Brain microvascular endothelial cell (primary cell): ENCODE measurements at places on chromosomes 12 and 14.

- no peak for DNase-seq
These were observed 340.9 kb downstream of the PCNX1 start for GRCh38 chr14:71248194-71248593.

DNA sequence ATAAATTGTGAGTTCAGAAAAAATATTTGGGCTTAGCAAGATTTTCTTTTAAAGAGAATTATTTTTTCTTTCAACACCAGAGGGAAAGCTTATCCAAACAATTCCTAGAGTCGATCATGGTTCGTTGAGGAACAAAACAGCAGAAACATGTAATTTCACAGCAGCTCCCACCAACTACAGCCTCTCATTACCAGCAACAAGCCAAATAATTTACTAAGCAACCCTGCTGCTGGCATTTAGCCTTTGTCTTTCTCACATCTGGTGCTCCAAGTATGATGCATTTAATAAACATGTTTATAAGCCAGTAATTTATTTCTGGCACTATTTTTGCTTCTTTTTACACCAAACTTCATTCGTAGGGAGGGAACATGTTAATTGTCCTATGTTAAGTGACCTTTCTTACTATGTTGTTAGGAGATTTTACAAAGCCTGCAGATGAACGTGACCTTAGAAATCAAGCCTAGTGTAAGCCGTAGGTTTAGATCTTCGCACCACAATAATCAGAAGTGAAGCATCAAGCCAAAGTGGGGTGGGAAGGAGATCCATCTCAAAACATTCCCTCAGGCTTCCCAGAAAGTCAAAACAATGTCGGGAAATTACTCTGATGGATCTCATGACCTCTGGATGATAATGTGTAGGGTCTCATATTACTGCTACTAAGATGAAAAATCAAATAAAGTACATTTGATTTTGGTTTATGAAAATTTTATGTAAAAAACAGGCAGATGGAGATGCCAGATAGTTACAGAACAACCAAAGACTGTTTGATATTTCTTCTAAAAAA, 128.4 kb downstream of the RPAP3 start:
- no peak for DNase-seq

GRCh38 chr12:15633201-15633600, 156.0 kb downstream of the EPS8 start:
- no peak for DNase-seq

- peak; percentile 14 for DNase-seq
These were observed 55.8 kb upstream of the OR6J1 start for GRCh38 chr14:22699801-22700564.

DNA sequence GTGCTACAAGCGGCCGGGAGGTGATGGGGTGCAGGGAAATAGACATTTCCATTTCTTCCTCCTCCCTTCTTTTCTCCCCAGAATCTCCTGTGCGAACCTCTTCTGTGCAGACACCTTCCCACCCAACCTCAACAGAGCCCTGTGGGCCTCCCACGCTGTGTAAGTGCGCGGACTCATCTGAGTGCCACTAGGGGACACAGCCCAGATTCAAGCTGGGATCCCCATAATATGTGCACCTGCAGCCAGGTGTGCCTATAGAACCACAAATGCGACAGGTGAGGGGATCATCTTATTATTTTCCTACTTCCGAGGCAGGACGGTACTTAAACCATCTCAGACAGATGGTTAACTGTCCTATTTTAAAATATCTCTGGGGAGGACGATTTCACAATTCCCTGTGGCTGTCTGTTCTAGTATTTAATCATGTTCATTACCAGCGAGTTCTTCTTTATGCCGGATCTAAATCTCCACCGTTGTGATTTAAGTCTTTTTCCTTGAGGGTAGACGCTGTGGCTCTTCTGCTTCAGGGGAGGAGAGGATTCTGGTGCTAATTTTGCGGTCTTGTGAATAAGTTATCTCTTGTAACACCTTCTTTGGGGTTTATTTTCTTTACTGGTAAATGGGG, 17.2 kb upstream of the CACNA1C start:
- DNase-seq, result no peak

DNA sequence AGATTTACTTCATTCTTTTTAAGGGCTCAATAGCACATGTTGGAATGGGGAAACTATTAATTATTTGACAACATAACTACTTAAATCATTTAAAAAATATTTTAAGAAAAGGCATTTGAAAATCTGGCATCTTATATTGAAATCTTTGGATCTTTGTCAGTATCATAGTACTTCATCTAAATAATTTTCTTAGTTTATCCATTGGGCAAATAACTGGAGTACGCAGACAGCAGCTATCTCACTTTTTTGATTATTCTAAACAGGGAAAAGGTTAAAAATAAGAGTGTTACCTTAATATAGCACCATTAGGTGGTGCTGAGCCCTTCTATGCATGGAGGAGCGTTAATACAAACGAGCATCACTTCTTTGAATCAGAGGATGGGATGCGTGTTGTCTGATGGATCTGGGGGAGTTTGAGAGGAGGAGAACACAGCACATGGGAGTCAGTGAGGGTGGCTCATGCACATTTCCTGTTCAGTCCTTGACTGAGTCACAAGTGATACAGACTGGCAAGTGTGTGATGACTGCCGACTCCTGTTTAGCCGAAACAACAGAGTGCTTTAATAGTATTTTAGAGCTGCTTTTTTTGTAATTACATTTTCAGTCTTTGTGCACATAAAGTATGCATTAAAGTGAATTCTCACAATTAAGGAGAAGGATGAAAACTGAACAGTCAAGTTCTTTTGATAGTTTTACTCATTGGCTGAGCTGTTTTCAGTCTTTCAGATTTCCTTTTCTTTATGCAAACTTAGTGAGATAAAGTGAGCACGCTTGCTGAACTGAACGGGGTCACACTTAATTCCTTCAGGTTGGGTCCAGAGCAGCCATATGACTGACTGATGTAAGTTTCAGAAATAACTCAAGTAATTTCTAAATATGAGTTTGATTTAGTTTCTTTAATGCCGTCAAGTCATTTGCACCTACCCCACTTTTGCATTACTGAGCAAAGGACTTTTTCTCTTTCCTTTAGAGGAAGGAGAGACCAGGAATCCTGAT, 92.7 kb downstream of the DIP2B start:
- DNase-seq, result peak; percentile 83

- peak; percentile 45 for DNase-seq
These were observed at the start of gene INSM2 for GRCh38 chr14:35533357-35534207. Gene INSM2, plus strand, starts transcription at chr14:35534164. Its CDS starts 89 bp downstream, at chr14:35534253.

- DNase-seq, result no peak
These were observed 113.1 kb downstream of the FBXL14 start for GRCh38 chr12:1481326-1481725.

DNA sequence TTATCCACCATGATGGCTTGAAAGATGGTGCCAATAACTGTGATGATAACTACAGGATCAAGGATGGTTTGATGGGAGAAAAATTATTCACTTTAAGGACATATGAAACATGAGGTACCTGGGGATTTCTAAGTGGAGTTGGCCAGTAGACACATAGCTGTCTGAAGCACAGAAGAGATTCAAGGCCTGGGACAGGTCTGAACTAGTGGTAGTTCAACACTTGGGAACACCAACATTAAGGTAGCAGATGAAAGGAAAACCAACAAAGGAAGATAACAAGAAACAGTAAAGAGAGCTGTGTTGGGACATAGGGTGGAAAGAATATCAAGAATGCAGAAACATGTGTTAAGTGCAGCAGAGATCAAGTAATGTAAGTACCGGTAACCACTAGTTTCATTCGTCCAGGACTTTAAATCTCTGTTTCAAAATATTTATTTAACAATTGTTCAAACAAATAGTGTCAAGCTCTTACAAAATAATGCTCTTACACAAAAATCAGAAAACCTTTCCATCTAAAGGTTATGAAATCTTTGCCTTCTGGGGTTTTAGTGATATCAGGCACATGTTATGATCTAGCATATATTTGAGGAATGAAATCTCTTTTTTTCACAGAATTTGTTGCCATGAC, 104.7 kb downstream of the ST8SIA1 start:
- no peak for DNase-seq

DNA sequence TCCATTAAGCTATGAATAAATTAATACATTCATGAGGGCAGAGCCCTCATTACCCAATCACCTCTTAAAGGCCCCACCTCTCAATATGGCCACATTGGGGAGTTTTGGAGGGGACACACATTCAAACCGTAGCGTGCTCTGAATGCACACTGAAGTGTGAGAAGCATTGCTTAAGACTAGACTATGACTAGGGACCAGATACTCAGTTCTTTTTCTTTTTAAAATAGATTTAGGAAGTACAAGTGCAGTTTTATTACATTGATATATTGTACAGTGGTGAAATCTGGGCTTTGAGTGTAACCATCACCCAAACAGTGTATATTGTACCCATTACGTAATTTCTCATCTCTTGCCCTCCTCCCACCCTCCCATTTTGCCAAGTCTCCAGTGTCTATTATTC, 21.0 kb upstream of the JDP2 start:
- no peak for DNase-seq

GRCh38 chr14:60862283-60862682, 118.6 kb downstream of the TRMT5 start:
- no peak for DNase-seq

DNA sequence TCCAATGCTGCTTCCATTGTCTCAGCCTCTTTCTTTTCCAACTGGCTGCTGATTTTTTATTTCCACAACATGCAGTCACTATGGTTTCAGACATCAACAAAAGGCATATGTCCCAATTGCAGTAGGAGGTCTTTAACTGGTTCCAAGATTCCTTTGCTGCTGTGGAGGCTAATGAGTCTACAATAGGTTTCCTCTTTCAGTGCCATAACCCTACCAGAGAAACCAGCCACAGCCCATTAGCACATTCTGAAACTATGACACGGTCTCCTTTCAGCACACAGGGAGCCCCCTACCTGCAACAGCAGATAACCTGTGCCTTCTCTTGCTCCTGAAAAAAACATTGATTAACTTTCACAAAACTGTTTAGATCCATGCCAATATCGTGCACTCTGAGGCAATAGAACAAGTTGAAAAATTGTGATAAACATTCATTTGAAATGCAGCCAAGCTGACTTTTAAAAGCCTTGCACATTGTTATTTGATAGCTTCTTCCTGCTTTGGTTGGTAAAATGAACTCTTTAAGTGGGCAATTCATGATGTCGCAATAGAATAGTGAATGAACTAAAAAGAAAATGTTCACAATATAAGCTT, 32.4 kb downstream of the PLEKHG7 start:
- DNase-seq, result peak; percentile 78

- peak; percentile 9 for DNase-seq
These were observed 20.9 kb upstream of the BLTP3B start for GRCh38 chr12:100163416-100164152.

DNA sequence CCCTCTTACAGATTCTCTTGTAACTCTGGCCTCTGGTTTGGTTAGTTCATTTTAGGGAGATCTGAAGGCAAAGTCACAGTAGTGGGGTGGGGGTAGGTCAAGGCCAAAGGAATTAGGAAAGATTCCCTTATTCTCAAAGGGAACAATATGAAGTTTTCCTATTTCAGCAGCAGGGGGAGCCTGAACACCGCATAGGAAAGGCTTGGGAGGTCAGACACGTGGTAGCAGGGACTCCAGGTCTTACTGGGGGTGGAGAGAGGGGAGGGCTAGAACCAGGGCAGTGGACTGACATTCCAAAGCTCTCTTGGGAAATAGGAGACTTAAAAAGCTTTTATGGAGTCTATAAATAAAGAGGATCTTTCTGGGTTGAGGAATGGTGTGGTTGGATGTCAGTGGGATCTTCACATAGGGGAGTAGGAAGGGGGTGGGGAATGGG, 1.3 kb downstream of the ZC3H10 start:
- DNase-seq, result peak; percentile 75

GRCh38 chr12:70400124-70400523, 34.0 kb downstream of the KCNMB4 start:
- no peak for DNase-seq

DNA sequence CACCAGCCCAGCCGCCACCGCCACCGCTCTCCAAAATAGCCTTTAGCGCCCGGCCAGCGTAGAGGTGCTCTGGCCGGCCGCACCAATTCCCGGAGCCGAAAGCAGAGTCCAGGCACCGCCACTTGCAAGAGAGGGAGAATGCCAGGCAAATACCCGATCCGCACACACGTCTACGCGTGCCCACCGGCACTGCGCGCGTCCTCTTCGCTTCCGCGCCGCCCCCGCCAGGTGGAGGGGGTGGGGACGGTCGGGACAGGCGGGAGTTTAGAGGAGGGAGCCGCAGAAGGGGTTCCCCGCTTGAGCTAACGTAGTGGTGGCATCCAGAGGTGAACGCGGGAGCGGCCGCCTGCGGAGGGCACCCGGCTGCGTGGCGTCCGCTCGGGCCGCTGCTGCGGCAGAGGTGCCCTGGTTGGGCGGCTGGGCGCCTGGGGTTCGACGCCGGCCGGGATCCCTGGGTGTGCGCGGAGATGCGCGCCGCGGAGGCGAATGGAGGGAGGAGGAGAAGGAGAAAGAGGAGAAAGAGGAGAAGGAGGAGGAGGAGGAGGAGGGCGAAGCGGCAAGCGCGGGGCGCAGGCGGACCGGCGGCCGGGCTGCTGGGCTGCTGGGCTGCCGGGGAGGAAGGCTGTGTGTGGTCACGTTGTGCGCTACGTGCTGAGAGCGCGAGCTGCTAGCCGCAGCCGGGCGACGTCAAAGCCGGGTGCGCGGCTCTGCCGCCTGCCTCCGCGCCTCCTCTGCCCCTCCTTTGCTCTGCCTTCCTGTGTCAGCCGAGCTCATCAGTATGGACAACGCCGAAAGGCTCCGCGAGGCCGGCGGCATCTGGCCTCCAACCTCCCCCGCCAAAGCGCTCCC, at the start of gene MDGA2:
Gene MDGA2, minus strand, starts transcription at position 140 of the 849 bp plus-strand sequence.
- peak; percentile 26 for DNase-seq

- DNase-seq, result peak; percentile 28
These were observed 131.8 kb upstream of the EEA1 start for GRCh38 chr12:93060666-93061472.

DNA sequence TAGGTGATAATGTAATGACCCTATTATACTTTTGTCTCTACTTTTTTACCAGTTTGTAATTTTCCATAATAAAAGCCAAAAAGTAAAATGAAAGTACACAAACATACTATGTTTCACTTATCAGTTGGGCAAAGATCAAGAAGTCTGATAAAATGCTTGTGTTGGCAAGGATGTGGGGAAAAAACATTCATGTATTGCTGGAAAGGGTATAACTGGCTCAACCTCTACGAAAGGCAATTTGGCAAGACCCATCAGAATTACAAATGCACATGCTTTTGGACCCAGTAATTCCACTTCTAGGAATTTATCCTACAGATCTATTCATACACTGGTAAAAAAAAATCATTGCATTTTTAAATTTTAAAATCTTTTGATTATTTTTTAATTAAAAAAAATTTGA, 68.0 kb downstream of the SPTB start:
- DNase-seq, result no peak

- DNase-seq, result no peak
These were observed 66.1 kb downstream of the WASHC3 start for GRCh38 chr12:101995684-101996083.

GRCh38 chr14:59243174-59243573, 54.7 kb downstream of the DAAM1 start:
- no peak for DNase-seq
